Naive thymus-derived CD8-positive, alpha-beta T cell (primary cell): ENCODE measurements at places on chromosomes 5 and 9. TPM values are rescaled to one million over a fixed set of nuclear protein-coding genes. Genes with fewer than 3 reads are reported as not detected.

GRCh38 chr5:90909940-90910339 lies 351.3 kb downstream of the ADGRV1 start:
- no peak for DNase-seq

GRCh38 chr5:39233783-39234182 lies 14.4 kb upstream of the FYB1 start:
- DNase-seq: no peak

DNA sequence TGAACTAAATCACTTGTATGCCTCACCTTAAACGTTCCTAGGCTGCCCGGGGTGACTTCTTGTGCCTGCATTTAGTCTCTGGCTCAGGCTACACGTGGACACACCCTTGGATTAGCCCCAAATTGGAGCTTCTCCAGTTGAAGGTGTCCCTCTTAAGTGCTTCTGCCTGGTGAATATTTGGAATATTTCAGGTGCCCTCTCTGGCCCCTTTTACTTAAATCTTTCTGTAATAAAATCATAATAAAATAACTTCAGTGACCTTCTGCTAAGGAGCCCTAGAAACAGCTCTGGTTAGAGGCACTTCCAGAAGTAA lies 74.3 kb upstream of the KLF9 start:
- DNase-seq: no peak

ADRA1B gene
- total RNA-seq: not detected

DNA sequence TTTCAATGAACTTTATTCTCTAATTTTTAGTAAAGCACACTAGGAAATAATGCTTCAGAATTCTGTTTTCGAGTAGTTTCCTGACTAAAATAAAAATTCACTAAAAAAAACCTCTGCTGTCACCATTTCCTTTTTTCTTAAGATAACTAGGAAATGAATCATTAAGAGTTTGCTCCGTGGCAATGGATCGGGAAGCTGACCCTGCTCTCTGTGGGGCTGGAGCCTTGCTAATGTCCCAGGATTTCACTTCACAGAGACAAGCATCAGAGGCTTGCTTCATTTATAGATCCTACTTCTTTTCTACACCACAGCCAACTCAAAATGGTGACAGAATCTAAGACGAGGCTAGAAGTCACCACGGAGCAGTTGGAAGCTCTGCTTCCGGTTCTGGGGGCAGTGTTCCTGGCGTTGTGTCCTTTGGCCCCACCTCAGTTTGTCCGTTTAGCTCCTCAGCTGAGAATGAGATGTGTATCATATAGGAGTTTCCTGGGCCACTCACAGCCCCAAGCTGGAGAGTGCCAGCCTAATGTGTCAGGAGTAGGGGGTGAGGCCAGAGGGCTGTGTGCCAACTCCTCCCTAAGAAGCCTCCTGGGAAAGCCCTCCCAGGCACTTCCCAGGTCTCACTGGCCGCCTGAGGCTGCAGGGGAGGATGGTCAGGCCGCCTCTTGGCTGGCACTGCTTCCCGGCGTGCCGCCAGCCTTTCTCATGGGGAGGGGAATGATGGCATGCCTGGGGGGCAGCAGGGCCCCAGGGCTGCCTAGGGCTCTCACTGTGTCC lies 19.6 kb downstream of the TENT4A start:
- no peak for DNase-seq

- no peak for DNase-seq
Measured at GRCh38 chr9:20513126-20513913, 109.0 kb downstream of the MLLT3 start.

- no peak for DNase-seq
Measured at GRCh38 chr9:94039786-94040185, 44.5 kb upstream of the PTPDC1 start.

- no peak for DNase-seq
Measured at GRCh38 chr9:69486498-69486897, 161.5 kb downstream of the ENTREP1 start.

- no peak for DNase-seq
Measured at GRCh38 chr5:25006237-25006636, 361.5 kb upstream of the CDH10 start.

KIF24 gene
- total RNA-seq: 0.19 TPM

EIF4E1B gene
- not detected for total RNA-seq

GRCh38 chr9:70951749-70952727 lies 169.4 kb downstream of the TRPM3 start:
- DNase-seq: no peak
